ENCODE measurements at places on chromosomes 5 and 9. TPM values are rescaled to one million over a fixed set of nuclear protein-coding genes. Genes with fewer than 3 reads are reported as not detected.

GRCh38 chr5:55959208-55959607 lies 35.6 kb downstream of the IL6ST start:
- no peak for DNase-seq

- DNase-seq = peak; percentile 45
Measured at GRCh38 chr9:133341369-133342068, 5.5 kb upstream of the SURF6 start.

DNA sequence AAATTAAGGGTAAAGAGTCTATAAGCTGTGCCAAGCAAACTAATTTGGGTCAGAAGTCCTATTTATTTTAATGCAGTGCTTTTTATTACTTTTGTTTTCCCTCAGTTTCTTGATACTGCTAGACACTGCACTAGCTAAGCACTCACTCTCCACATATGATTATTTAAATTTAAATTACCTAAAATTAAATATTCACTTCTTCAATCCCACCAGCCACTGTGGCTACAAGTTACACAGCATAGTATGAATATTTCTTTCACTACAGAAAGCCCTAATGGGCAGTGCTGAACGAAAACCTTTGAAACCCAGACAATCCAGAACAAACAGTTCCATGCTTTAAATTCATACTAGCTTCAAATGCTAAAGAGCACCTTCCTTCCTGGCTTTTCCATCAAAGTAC lies 23.6 kb downstream of the ABHD17B start:
- no peak for DNase-seq

The PNPLA7 gene
- 0.14 TPM for total RNA-seq

- DNase-seq = peak; percentile 76
Measured at GRCh38 chr5:172733131-172733973, 37.6 kb downstream of the DUSP1 start.

The SCGB3A2 gene
- total RNA-seq = not detected

- no peak for DNase-seq
Measured at GRCh38 chr9:19623941-19624340, 164.9 kb downstream of the SLC24A2 start.

The C9orf50 gene
- total RNA-seq = not detected

- DNase-seq = peak; percentile 88
Measured at GRCh38 chr9:25677301-25678146, 720 bp downstream of the TUSC1 start.

DNA sequence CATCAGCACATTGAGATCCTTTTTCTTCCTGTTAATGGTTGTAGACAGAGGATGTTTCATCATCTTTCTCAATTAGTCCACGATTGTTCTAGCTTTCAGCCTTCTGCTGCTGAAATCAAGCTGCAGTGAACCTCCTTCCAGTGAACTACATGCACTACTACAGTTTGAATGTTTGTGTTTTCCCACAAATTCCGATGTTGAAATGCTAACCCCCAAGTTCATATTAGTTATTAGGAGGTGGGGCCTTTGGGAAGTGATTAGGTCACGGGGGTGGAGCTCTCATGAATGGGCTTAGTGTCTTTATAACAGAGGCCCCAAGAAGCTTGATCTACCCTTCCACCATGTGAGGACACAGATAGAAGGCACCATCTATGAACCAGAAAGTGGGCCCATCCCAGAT lies 32.9 kb downstream of the NSG2 start:
- DNase-seq = no peak

- DNase-seq = no peak
Measured at GRCh38 chr5:172825610-172826204, 8.3 kb upstream of the ERGIC1 start.

The TMC1 gene
- total RNA-seq = not detected

- no peak for DNase-seq
Measured at GRCh38 chr9:28396058-28396457, 822.8 kb upstream of the C9orf72 start.

- no peak for DNase-seq
Measured at GRCh38 chr5:173238312-173239232, 3.6 kb upstream of the NKX2-5 start.

The NR5A1 gene
- total RNA-seq = not detected

The COL15A1 gene
- 7.6 TPM for total RNA-seq

GRCh38 chr5:153866176-153866575 lies 172.5 kb downstream of the FAM114A2 start:
- DNase-seq = no peak

DNA sequence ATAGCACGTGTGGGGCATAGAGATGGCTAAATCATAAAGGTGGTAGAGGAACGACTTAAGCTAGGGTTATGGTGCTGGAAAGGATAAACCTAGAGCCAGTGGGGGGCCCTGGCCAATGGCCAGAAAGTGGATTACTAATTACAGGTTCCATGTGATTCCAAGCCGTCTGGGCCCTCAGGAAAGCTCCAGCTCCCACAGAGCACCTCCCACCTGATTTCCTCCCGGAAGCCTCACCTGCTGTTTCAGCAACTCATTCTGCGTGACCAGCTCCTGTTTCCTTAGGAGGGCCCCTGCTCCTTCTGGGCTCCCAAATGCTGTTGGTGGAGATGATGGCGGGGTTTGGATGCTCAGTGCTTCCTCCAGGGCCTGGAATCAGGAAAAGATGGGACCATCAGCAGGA lies 16.2 kb downstream of the GPX3 start:
- no peak for DNase-seq

- DNase-seq = no peak
Measured at GRCh38 chr5:81021486-81021885, 61.3 kb downstream of the RASGRF2 start.

DNA sequence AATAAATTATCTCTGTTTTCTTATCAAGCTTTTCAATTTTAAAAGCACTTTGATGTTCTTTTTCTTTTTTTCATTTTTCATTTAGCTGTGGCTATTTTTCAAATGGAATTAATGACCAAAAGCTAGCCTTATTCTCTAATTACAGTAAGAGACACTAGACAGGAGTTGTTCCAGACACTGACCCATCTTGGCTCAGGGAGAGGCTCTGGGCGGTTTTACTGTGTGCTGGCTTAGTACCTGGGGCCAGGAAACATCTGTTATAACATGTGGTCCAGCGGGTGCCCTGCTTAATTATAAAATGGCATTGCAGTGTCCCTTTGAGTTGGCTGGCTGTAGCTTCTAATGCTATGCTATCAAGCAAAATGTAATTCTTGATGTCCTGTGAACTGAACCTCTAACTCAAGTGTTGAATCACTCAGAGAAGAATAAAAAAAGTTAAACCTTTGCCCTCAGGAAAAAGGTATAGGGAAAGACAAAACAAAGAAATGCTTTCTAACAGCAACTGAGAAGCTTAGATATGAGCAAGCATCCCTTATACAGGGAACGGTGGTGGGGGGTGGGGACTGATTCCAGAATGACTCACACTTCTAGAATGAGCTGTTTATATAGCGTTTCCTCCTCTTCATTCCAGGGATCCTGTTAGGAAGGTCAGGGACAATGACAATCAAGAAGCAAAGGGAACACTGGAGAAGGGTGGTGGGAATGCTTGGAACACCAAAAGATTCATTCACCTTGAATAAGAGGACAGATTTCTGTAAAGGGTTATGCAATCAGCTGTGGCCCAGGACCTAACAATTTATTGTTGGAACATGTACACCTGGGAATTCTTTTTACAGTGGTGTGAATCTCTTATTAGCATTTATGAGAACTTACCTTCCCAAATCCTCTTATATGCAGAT lies 58.7 kb upstream of the NFIB start:
- peak; percentile 73 for DNase-seq

DNA sequence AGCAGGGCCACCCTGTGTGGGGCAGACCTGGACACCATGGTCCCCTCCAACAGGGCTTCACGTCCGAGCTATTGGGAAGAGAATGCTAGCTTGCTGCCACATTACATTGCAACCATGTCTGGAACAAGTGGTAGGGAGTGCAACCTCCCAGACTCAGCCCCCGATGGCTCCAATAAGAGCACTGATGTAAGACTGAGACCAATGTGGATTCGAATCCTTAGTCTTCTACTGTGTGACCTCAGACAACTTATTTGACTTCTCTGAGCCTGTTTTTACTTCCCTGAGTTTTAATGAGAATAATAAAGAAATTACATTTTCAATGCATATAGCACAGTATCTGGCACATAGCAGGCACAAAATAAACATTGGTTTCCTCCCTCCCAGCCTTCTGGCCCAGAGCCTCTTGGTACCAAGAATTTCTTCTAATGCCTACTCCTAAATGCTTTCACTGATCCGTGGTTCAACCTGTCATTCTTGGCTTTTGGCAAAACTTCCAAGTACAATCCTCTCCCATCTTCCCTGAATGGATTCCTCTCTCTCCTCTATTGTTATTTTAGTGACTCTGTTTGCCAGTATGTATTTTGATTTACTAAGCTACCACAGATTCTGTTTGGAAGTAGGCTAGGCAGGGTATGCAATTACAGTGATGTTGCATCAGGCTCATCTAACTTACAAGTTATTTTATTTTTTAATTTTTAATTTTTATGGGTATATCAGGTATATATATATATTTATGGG lies 34.6 kb upstream of the COL15A1 start:
- DNase-seq = no peak

GRCh38 chr5:171315386-171315891 lies 6.4 kb downstream of the TLX3 start:
- DNase-seq = no peak

The SARDH gene
- total RNA-seq = 15.7 TPM

DNA sequence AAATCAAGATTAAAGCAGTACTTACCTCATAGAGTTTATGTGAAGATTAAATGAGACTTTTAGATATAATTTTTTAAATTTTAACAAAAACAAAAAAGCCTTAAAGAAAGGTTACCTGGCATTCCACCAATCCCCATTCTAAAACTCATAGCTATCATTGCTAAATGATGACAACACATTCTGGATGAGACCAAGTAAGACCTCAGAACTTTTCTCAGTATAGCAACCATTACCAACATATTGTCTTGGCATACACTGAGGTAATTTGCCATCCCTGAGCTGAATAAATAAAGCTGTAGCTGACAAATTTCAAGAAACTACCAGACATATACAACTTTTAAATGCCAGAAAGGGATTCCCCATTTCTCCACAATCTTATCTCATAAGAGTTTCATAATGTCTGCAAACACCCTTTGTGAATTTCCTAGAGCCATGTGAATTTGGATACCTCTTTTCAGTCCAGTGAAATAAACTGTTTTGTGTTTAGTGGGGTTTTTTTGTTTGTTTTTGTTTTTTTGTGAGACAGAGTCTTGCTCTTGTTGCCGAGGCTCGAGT lies 29.5 kb downstream of the RANBP3L start:
- DNase-seq = no peak

The ANKRD18B gene
- 13.3 TPM for total RNA-seq

- DNase-seq = no peak
Measured at GRCh38 chr5:136191304-136192014, 1.5 kb downstream of the SMIM32 start.

The MEF2C gene
- 67.2 TPM for total RNA-seq

- no peak for DNase-seq
Measured at GRCh38 chr9:121698627-121699570, 47.5 kb downstream of the DAB2IP start.

DNA sequence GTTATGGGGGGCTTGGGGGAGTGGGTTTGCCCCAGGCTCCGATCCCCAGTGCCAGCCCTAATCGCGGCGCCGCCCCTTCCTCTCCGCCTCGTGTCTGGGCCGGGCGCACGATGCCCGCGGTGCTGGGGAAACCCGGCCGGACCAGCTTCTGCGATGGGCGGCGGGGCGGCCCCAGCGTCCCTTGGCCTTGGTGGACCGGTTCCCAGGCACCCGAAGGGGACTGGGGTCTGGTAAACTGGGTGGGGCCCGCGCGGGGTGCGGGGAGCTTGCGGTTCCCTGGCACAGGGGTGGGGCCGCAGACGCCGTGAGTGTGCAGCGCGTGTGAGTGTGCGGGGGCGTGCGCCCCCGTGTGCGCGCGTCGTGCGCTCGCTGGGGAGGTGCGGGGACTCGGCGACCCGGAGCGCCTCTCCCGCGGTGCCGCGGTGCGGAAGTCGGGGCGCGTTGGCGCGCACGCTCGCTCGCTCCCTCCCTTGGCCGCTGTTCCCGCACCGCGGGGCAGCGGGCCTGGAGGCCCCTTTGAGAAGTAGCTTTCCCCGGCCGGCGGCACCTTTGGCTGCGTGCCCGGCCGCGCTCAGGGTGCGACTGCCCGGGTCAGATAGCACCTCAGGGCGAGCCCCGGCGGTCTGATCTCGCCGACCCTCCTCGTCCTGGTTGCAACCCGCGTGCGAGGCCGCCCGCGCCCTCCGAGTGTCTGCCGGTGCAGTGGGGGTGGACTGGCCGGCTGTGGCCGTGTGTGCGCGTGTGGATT lies 568 bp downstream of the MACIR start:
- peak; percentile 63 for DNase-seq

The INSL4 gene
- total RNA-seq = not detected

The CDC20B gene
- 0.02 TPM for total RNA-seq

The DEPDC1B gene
- total RNA-seq = 33.9 TPM

- no peak for DNase-seq
Measured at GRCh38 chr5:18142831-18143230, 508.6 kb downstream of the TAF11L14 start.

- DNase-seq = no peak
Measured at GRCh38 chr5:127223256-127223974, 67.2 kb upstream of the MEGF10 start.

- DNase-seq = peak; percentile 9
Measured at GRCh38 chr5:5605170-5605764, 182.8 kb downstream of the ICE1 start.

The SPINK4 gene
- total RNA-seq = not detected

The FIBCD1 gene
- total RNA-seq = not detected

The ZNF462 gene
- total RNA-seq = 27.4 TPM

DNA sequence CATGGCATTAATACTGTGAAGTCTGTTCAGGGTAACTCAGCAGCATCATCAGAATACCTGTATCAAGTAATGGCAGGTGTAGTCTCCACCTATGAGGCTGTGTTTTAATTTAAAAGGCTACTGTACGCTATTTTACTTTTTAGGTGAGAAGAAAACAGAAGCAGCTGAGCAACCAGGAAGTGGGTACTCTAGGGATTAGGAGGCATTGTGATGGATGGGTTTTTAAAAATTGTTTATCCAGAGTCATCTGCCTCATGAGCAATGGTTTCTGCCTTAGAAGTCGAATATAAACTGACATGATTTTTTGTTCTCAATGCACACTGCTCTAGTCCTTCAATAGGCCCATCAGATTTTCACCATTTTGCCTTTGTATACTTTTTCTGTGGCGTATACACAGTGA lies 42.6 kb downstream of the PSIP1 start:
- peak; percentile 7 for DNase-seq

GRCh38 chr5:149323210-149323609 lies 22.1 kb upstream of the GRPEL2 start:
- no peak for DNase-seq

- DNase-seq = no peak
Measured at GRCh38 chr9:128053560-128053959, 13.6 kb downstream of the NAIF1 start.

- no peak for DNase-seq
Measured at GRCh38 chr5:133338504-133339355, 273.6 kb downstream of the FSTL4 start.

The TRPM6 gene
- total RNA-seq = 1.5 TPM
